ENCODE measurements at places on chromosomes 16 and 17.

GRCh38 chr17:9470171-9470570, 105.4 kb downstream of the STX8 start:
- DNase-seq: no peak

DNA sequence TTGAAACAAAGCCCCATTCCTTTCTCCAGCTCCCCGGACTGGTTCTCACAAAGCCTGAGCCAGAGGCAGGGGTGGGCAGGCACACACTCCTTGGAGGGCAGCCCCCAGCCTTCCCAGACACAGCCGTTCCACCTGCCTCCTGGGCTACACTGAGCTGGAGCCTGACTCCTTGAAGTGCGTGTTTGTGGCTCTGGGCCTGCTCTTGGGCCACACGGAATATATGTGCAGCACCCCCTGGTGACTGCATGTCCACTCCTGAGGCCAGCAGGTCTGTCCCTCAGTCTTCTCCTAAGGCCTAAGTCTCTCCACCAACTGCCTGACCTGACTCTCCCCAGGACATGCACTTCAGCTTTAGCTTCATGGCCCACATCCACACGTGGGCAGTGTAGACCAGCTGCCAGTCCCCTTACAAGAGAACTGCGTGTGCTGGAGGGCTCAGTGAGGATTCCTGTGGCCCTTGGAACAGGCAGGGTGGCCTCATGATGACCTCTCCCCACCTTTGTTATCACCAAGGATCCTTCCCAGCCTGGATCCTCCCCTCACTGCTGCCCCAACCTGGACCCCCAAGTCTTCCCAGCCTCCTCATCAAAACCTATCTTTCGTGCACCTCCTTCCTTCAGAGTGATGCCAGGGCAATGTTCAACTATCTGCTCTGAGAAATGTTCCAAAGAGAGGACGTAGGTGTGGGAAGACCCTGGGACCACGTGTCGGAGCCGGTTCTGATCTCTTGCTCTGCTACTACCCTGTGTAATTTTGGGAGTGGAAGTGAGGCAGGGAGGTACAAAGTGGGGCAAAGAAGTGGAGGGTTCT, 12.4 kb upstream of the SLC6A2 start:
- no peak for DNase-seq

GRCh38 chr17:47810200-47810821, 11.3 kb downstream of the OSBPL7 start:
- DNase-seq: peak; percentile 32

GRCh38 chr17:49823614-49824013, 24.3 kb downstream of the TAC4 start:
- no peak for DNase-seq

GRCh38 chr16:74892574-74893461, 92.1 kb downstream of the WDR59 start:
- no peak for DNase-seq

DNA sequence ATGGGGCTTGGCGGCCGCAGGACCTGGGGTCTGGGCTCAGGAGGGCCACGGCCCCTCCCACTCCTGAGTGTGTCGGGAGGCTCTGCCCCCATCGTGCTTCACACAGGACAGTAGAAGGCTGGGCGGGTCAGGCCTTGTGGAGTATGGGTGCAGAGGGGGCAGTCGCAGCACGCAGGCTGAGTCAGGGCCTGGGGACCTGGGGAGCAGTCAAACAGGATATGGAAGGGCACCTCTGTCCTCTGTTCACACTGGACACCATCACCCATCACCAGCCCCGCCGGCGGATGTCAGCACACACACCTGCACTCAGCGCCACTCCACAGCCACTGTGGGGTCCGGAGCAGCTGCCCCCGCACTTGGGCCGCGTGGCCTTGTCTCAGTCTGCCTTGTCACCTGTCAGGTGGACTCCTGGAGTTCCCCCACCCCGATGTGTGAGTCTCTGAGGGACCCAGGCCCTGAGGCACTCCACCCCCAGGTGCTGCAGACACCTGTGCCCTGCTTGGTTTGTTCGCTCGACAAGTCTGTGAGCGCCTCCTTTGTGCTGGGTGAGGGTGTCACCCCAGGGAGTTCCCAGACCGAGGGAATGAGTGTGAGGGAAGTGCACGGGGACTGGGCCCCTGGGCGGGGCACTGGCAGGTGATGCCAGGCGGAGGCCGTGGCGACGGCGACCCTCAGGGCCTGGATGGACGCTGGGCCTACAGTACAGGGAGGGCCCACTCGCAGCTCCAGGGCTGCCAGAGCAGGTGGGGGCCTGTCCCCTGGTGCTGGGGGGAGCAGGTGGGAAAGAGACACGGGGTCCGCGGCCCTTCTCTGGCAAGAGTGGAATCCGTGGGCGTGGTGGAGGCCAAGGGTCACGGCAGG, 31.7 kb downstream of the ZFPM1 start:
- no peak for DNase-seq

DNA sequence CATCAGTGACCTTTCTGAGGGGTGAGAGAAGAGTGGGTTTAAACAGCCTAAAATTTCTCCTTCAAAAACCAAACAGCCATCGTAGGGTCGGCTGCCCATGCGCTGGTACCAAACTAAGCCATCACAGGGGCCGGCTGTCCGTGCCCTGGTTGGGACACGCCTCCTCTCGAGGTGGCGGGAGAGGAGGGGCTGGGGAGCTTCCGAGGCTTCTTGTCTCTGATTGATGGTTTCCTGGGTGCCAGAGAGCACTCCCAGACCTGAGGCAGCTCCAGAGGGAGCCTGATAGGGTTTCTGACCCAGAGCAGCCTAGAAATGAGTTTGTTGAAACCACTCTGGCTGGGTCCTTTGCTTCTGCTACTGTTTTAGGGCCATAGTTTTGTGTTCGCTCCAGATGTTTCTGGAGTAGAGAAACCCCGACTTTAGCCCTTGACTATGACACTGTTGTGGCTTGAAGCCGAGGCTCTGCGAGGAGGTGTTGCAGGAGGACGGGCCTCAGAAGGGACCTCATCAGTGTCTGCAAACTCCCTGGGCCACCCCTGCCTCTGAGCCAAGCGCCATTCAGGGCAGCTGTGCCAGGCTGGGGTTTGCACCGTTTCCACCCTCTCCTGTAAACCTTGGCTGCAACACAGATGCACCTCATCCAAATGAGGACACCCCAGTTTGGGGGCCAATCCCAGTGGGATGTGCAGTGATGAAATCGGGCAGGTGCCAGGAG, 6.2 kb downstream of the ZNF276 start:
- DNase-seq: no peak

- DNase-seq: no peak
Measured at GRCh38 chr17:75776386-75777295, 8.0 kb upstream of the UNK start.

Measured in stimulated activated CD4-positive, alpha-beta T cell treated with anti-CD3 and anti-CD28 coated beads, Interleukin-15, amount 100 ng/mL, for 24 hours (primary cell).